Skin of body (tissue), 3 donors: ENCODE measurements at places on chromosomes 5 and 9.

DNA sequence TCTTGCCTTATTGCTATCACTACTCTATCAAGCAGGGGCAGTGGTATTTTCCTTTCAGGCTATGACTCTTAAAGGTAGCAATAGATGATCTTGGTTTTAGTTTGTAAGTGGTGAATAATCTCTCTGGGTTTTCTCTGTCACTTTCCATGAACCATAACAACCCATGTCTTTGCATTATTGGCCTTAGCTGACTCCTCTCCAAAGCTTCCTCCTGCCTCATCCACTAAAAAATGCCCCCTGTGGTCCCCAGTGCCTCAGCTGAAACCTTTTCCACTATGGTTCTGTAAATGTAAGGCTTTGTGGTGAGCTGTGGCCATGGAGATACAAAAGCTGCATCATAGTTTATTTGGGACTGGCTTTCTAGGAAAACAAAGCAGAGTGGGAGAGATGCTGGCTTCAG lies 128.8 kb downstream of the GPBP1 start:
- DNase-seq: no peak

- DNase-seq: no peak
Measured at GRCh38 chr5:141674747-141675146, 7.3 kb downstream of the ARAP3 start.

DNA sequence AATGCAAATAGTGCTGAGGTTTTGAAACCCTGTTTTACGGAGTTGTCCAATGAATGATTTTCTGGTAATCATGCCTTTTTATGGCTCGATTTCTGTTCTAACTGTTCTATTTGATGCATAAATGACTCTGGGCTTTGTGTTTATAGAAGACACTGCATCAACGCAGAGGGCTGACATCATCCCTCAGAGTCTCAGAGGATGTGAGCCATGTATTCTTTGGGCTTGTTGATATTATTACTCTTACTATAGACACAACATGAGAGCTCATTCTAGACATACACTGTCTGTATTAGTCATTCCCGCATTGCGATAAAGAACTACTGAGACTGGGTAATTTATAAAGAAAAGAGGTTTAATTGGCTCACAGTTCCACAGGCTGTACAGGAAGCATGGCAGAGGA lies 31.6 kb downstream of the CDH6 start:
- DNase-seq: no peak

- no peak for DNase-seq
Measured at GRCh38 chr5:89229331-89230070, 346.5 kb upstream of the MEF2C start.

GRCh38 chr5:72846483-72846882 lies 30.0 kb downstream of the TNPO1 start:
- no peak for DNase-seq

DNA sequence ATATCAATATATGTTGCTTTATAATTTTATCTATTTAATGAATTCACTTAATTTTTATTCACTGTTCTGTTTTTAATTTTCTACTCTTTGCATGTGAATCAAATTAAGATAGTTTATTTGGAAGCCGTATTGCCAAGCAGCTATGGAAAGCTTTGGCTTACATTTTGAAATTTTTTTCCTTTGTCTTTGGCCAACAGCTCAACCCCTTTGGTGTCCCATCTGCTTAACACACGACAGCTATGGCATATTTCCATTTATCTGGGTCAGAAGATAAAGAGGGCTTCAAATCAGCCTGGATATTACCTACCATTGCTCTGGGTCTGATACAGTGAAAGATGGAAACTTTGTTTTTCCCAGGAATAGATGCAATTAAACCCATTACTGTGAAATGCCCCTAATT lies 201.0 kb downstream of the WDR70 start:
- DNase-seq: peak; percentile 55

DNA sequence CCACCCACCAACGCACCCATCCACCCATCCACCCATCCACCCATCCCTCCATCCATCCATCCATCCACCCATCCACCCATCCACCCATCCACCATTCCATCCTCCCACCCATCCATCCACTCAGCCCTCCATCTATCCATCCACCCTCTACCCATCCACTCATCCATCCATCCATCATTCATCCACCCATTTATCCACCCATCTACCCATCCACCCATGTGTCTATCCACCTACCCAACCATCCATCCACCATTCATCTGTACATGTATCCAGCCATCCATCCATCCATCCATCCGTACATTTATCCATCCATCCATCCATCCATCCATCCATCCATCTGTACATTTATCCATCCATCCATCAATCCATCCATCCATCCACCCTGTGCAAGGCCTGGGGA lies 11.1 kb upstream of the VAV2 start:
- DNase-seq: no peak

DNA sequence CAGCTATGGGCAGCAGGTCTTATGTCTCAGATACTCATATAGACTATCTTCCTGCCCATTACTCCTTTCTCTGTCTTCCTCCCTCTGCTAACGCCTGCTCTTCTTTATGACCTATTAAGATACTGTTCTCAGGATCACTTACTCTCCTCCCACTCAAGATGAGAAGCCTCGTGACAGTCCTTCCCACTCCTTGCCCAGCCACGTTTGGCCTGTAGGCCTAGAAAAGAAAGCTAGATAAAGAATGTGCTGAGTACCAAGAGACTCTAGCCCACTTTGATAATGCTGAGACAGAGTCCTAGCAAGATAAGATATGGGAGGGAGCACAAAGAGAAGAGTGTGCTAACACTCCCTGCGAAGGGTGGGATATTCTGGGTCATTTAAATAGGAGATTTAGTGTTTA lies 6.8 kb upstream of the DENND4C start:
- DNase-seq: no peak

GRCh38 chr9:114849450-114849849 lies 43.6 kb upstream of the TNFSF15 start:
- peak; percentile 81 for DNase-seq

DNA sequence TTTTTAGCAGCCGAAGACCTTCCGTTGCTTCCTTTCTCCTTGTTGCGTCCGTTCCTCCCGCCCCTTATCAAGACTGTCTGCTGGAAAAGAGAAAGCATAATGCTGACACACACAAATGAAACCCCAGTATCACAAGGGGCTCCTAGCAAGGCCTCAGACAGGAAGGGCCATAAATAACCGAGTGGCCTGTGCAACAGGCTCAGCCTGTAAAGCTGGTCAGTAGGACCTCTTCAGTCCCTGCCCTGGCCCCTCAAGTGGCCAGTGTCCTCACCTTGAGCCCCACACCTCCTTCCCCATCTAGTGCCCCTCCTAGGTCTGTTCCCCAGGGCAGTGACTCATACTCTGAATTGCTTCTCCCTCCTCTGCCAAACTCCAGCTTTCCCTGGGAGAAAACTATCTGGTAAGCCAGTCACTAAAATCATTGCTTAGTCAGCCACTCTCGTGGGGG lies 174.6 kb upstream of the IL12B start:
- DNase-seq: peak; percentile 62

- DNase-seq: no peak
Measured at GRCh38 chr9:21943464-21943863, 50.7 kb downstream of the CDKN2A start.

GRCh38 chr9:135562235-135562745 lies 734 bp downstream of the PAEP start:
- DNase-seq: no peak

DNA sequence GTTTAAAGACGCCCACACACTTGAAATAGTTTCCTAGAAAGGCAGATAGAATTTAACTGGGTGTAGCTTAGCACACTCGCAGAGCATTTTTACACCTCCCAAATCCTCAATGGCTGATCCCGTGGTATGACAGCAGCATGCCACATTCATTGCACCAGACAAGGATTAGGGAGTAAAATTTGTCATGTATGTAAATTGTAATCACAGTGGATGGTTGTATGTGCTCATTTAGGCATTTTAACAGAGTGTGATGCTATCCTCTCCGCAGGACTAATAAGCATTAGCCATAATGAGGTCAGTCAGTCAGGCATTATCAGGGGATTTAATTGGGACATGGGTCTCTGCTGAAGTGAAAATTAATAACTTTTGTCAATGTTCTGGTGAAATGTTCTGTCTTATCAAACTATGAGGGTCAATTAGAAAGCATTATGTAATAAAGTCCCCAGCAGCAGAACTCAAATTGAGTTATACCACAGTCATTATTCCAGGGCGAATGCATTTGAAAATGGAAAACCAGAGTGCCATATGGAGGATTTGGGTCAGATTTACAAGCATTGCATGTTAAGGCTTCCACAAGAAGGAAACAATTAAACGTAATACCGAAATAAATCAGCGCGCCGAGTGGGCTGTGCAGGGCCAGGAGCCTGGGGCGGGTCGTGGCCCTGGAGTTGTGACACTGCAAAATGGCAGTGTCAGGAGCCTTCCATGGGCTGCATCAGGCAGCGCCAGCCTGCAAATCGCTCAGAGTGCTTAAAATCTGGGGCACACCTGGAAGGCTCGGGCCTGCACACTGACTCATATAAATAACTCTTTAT lies 602.2 kb downstream of the BNC2 start:
- peak; percentile 67 for DNase-seq

DNA sequence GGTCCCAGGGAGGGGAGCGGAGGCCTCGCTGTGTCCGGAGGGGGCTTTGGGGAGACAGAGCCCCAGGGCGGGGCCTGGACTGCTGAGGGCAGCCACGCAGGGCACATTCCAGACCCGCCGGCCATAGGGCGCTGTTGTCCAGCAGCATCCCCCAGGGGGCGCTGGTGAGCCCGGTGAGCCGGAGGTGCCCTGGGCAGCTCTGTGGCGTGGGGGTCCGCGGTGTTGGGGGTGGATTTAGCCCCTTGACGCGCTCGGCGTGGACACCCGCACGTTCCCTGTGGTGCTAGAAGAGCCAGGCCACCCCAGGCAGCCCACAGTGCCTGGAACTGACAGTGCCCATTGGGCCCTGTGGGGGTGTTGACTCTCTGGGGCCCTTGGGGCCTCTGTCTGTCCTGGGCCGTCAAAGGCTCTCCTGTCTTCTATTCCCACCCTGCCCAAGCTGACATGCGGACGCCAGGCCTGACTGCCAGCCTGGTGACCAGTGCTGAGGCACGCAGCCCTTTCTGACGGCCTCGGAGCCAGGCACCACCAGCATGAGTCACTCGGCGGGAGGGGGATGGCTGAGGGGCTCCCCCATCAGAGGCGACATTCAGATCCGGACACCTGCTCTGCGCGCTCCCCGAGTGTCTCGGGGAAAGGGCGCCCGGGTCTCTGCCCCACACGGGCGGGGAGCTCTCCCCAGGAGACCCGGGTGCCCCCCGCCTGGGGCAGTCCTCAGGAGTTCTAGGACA lies 23.9 kb downstream of the TPPP start:
- DNase-seq: no peak

DNA sequence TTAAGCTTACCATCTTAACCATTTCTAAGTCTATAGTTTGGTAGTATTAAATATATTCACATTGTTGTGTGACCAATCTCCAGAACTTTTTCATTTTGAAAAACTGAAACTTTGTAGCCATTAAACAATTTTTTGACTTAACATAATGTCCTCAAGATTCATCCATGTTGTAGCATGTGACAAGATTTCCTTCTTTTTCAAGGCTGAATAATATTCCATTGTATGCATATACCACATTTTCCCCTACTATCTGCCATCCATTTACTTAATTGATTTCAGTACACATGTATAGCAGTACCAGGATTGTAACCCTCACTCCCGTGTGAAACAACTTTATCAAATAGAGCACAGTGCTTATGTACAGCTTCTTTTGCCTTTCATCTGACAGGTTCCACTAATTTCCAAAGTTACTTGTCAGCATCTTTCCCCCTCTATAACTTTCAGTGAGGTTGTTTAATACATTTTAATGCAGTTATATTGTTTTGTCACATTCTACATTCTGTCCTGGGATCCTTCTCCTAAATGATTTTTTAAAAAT lies 7.4 kb upstream of the GNPDA1 start:
- DNase-seq: no peak

DNA sequence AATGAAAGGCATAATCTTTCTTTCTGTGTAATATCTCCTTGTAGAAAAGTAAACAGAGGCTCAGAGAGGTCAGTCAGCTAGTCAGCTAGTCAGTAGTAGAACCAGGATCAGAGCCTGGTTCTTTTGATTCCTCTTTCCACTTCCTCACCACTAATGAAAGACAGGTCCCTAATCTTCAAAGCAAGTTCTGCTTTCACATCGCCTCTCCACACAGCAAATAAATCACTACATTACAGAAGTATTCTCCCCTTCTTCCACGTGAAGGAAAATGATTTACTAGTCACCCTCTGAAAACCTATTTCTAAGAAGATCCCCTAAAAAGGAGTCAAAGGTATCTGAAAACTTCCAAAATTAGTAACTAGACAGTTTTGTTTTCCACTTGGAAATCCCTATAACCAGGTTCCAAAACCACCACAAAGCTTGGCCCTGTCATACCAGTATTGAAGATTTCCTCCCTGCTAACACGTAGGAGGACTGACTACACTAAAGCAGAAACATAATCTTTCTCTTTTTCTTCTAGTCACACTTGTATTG lies 140.5 kb upstream of the TARS1 start:
- DNase-seq: no peak

- DNase-seq: no peak
Measured at GRCh38 chr5:158027806-158028775, 169.1 kb upstream of the CLINT1 start.

GRCh38 chr5:126808521-126808988 lies 31.6 kb downstream of the LMNB1 start:
- DNase-seq: no peak

- no peak for DNase-seq
Measured at GRCh38 chr9:24846248-24846912, 300.7 kb upstream of the IZUMO3 start.

DNA sequence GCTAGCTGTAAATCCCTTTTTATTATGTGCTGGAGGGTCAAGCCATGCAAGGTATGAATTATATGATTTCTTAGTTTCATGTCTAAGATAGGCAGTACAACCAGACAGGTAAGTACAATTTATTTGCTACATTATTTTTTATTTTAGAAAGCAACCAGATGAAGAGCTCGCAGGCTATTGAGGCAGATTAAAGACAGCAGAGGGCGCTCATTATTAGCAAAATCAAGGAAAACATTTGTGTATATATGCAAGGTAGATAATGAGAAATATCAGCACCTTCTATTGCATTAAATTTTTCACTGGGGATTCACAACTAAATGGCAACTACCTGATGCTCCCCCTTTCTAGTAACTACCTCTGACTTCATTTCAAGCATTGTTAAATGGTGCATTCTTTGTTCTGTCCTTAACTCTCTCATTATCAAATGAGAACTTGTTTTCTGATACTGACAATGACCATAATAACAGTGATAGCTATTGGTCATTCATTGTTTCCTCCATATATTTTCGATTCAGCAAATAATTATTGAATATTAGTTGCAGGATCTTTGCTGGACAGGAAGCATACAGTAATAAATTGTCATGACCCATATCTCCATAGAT lies 8.6 kb downstream of the SCGB3A2 start:
- no peak for DNase-seq

DNA sequence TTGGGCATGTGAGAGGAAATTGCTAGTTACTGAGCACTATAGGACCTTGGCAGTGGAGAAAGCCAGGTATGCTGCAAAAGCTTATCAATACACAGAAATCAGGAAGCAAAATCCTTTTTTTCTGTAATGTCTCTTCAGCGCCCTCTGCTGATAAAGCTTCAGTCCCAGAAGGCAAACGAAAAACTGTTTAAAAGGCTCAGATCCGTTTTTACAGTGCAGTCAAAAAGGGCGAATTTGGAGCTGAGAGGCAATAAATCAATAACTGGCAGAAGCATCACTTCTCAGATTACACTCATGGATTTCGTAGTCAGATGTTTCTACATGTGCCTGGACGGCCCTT lies 1.1 kb upstream of the MAN2A1 start:
- no peak for DNase-seq

GRCh38 chr9:132827366-132827765 lies 50.7 kb downstream of the AK8 start:
- no peak for DNase-seq

- DNase-seq: no peak
Measured at GRCh38 chr9:104950838-104951237, 22.9 kb upstream of the ABCA1 start.

GRCh38 chr5:156529892-156530291 lies 202.9 kb downstream of the SGCD start:
- no peak for DNase-seq
